ENCODE measurements at places on chromosomes 16 and 17. TPM values are rescaled to one million over a fixed set of nuclear protein-coding genes. Genes with fewer than 3 reads are reported as not detected.

- H3K4me3 ChIP-seq, result no peak overlapping the region
- DNase-seq, result no peak
- H3K4me1 ChIP-seq, result no peaks in the 10 kb centered on the region
- H3K36me3 ChIP-seq, result no peaks in the 10 kb centered on the region
- no peak overlapping the region for H3K27ac ChIP-seq
- no peaks in the 10 kb centered on the region for H3K27me3 ChIP-seq
Observed at GRCh38 chr16:59198487-59198886, 464.4 kb upstream of the GOT2 start.

Gene ZP2
- total RNA-seq, result not detected

Gene BICDL2
- total RNA-seq, result not detected

DNA sequence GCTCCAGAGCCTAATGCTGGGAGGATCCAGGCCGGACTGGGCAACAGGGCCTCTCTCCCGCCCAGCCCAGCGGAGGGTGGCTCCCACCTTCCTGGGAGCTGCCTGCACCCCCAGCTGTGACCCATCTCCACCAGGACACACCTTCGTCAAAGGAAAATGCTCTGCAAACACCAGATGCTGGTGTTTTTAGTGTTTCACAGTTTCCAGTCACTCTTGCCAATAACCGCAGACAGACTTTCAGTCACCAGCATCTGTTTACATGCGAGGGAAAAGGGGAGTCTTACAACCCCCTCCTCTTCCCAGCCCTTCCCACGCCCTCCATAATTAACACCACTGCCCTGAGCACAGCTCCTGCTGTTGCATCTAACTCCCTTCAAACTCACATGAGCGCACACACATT lies 25.3 kb downstream of the KLHDC4 start:
- H3K4me1 ChIP-seq, result peaks cover 17% of the 10 kb centered on the region
- peak overlapping the region; percentile 63 for H3K27ac ChIP-seq
- H3K4me3 ChIP-seq, result no peak overlapping the region
- H3K36me3 ChIP-seq, result no peaks in the 10 kb centered on the region
- DNase-seq, result peak; percentile 93

Gene ABR
- total RNA-seq, result 70.9 TPM

Gene CLDN7
- total RNA-seq, result 4.6 TPM

- H3K27me3 ChIP-seq, result no peaks in the 10 kb centered on the region
- DNase-seq, result no peak
- H3K36me3 ChIP-seq, result no peaks in the 10 kb centered on the region
- H3K4me1 ChIP-seq, result no peaks in the 10 kb centered on the region
Observed at GRCh38 chr17:14859542-14859941, 405.6 kb downstream of the PMP22 start.

- H3K4me1 ChIP-seq, result peaks cover 22% of the 10 kb centered on the region
- H3K36me3 ChIP-seq, result peaks cover 2% of the 10 kb centered on the region
- H3K4me3 ChIP-seq, result no peak overlapping the region
- no peak for DNase-seq
- no peak overlapping the region for H3K27ac ChIP-seq
- H3K27me3 ChIP-seq, result no peaks in the 10 kb centered on the region
Observed at GRCh38 chr16:88010968-88011483, 59.8 kb downstream of the BANP start.

DNA sequence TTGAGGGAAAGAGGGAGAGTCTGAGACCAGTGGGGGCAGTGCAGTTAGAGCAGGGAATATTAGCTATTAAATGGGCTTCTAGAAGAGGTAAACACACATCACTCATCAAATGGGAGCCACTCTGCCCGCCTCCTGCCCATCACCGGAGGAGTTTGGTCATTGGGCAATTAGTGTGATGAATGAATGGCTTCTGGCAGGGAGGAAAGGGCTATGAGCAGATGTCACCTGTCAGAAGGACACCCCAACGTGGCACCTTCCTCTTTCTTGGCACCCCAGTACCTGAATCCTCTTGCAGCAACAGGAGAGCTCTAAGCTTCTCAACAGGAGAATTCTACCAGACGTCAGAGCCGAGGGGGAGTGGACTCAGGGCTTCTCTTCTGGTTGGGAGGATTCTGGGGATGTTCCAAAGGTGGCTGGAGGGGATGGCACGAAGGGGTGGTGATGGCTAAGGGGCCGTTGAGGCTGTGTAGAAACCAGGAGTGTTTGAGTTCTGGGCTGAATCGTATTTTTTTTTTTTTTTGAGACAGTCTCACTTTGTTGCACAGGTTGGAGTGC lies 11.0 kb downstream of the C1QTNF1 start:
- DNase-seq, result no peak
- H3K4me3 ChIP-seq, result no peak overlapping the region
- no peaks in the 10 kb centered on the region for H3K36me3 ChIP-seq
- no peak overlapping the region for H3K27ac ChIP-seq
- H3K4me1 ChIP-seq, result peaks cover 11% of the 10 kb centered on the region

Gene CMTM1
- total RNA-seq, result 6.4 TPM

Gene MYCBPAP
- 0.99 TPM for total RNA-seq

- H3K4me3 ChIP-seq, result no peak overlapping the region
- peak overlapping the region; percentile 28 for H3K27ac ChIP-seq
- no peaks in the 10 kb centered on the region for H3K36me3 ChIP-seq
- DNase-seq, result peak; percentile 68
Observed at GRCh38 chr16:72783716-72784318, 264.1 kb downstream of the ZFHX3 start.

DNA sequence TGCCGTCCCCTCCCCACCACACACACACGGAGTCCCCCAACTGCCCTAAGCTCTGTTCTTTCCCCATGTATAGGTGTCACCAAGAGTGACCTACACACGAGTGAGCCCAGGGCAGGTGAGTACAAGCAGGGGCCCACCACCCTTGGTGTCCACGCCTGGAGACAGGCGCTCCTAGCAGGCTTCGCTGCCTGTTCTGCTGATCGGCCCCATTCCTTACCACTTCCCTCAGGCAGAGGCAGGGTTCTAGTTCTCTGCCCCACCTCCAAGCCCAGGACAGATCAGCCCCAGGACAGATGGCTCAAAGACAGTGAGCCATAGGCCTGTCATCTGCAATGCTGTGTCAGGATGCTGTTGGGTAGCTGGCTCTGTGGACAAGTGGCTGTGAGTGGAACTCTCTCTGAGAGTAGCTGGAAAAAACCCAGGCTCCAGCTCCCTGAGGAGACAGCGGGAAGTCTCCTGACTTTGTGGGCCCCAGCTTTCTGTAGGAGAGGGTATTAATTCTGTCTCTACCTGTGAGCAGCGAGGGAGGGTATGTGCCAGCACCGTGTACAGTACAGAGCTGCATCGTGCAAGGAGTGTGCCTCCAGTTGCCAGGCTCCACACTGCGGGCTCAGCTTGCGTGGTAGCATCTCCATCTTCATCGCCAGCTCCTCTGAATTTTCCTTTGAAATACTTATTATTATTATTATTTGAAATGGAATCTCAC lies 897 bp downstream of the TP53I13 start:
- H3K4me3 ChIP-seq, result peak overlapping the region; percentile 83
- H3K27ac ChIP-seq, result peak overlapping the region; percentile 3
- peaks cover 5% of the 10 kb centered on the region for H3K27me3 ChIP-seq
- H3K4me1 ChIP-seq, result peaks cover 26% of the 10 kb centered on the region
- DNase-seq, result no peak
- H3K36me3 ChIP-seq, result no peaks in the 10 kb centered on the region

DNA sequence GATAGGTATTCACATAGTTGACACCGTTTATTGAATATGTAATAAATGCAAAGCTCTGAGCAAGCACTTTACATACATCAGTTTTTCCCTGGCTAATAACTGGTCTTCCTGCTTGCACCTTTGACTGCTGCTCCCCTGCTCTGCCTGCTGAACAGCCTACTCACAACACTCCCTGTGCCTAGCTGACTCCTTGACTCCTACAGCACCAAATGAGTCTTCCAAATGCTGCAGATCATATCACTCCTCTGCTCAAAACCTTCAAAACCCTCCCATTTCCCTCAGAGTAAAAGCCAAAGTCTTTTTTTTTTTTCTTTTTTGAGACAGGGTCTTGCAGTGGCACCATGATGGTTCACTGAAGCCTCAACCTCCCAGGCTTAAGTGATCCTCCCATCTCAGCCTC lies 18.5 kb downstream of the EFCAB3 start:
- no peak for DNase-seq
- H3K27ac ChIP-seq, result no peak overlapping the region
- H3K36me3 ChIP-seq, result no peaks in the 10 kb centered on the region

DNA sequence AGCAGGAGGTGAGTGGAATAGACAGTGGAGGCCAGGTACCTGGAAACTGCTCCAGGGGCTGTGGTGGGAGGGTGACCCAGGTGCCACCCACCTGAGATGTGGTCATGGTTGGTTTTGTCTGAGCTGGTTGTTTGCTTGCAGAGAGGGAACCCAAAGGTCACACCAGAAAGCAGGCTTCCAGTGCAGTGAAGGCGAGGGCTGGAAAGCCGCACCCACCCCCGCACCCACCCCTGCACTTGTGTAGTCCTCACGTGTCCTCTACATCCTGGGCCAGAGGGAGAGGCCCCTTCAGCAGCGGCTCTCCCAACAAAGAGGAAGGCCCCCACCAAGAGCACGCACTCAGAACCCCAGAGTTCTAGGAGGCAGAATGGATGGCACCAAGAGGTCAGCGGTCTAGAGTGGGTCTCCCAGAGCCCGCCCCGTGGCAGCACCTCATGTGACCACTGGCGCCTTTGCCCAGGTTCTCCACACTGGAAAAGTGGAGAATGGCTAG lies 92.6 kb upstream of the CBX4 start:
- no peak overlapping the region for H3K4me3 ChIP-seq
- H3K27ac ChIP-seq, result no peak overlapping the region
- no peaks in the 10 kb centered on the region for H3K36me3 ChIP-seq

Gene VAT1L
- 3.3 TPM for total RNA-seq

DNA sequence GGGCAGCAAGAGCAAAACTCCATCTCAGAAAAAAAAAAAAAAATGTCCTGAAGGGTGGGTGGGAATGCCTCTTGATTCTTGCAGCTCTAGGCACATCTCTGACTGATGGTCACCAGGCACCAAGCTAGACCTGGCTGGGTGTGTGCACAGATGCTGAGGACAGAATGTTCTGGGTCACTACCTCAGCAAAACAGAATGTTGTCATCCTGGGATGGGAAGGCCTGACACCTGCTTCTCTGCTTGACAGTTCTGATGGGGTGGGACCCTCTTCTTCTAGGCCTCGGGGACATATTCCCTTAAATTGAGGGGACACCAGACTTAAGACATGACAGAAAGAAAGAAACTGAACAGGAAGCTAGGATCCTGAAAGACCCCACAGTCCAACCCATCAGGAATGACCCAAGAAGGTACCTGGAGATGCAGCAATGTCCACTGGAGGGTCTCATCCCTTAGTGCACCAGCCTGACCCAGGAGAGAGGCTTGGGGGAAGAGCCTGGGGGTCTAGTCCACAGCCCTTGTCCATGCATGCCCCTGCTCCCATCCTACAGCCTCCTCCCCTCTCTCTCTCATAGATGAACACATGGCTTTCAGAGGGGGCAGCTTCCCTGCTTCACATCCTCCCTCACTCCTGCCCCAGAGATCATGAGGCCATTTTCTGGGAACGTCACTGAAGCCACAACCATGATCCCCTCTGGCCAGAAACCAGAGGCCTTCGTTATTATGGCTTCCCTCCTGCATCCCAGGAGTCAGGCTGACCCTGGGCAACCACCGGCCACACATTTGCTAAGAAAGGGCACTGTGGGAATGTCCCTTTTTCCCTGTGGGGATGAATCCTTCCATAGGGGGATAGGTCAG lies 3.8 kb upstream of the STAT5B start:
- no peak overlapping the region for H3K4me3 ChIP-seq
- no peak for DNase-seq
- no peaks in the 10 kb centered on the region for H3K36me3 ChIP-seq
- H3K4me1 ChIP-seq, result peaks cover 10% of the 10 kb centered on the region
- H3K27me3 ChIP-seq, result no peaks in the 10 kb centered on the region

DNA sequence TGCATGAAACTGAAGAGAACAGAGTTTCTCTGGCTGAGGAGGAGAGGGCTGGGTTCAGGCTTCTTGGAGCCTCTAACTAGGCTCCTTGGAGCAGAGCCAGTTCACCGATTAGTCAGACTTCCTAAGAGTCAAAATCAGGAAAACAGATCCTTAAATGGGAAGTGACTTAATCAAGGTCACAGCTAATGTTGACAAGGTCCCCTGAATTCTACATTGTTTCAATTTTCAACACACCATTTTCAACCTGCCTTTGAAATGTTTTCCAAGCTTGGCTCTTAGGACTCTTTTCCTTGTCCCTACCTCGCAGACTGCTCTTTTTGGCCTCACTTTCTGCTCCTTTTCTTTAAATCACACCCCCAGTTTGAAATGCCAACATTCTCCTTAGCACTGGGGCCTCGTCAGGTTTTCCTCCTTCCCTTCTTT lies 16.3 kb downstream of the MYL4 start:
- no peaks in the 10 kb centered on the region for H3K36me3 ChIP-seq
- DNase-seq, result peak; percentile 85

Gene FADS6
- total RNA-seq, result not detected

DNA sequence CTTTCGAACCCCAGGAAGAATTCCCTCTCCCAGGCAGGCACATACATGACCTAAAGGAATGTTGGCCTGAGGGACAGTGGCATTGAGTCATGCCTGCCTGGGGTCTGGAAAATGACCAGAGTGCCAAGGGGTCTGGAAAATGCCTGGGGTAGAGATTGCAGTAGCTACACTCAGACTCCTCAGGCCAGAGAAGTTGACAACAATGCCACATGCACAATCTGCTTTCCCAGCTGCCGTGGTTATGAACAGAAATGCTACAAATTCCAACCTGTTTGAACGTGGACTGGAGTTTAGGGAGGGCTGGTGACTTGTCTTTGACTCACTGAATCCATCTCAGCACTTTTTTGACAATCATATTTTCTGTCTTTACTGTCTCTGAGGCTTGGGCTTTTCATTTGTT lies 250.0 kb downstream of the ABCC12 start:
- peak; percentile 71 for DNase-seq
- H3K27ac ChIP-seq, result no peak overlapping the region
- peaks cover 7% of the 10 kb centered on the region for H3K4me1 ChIP-seq
- H3K36me3 ChIP-seq, result no peaks in the 10 kb centered on the region
- H3K4me3 ChIP-seq, result no peak overlapping the region

Data from astrocyte (in vitro differentiated cells and primary cell).